Left ventricle myocardium inferior (tissue), 1 donor: ENCODE measurements at places on chromosomes 3 and 15. TPM values are rescaled to one million over a fixed set of nuclear protein-coding genes. Genes with fewer than 3 reads are reported as not detected.

Gene CEP152
- 1.3 TPM for total RNA-seq

Gene KIF9
- 13.5 TPM for total RNA-seq

- DNase-seq: peak; percentile 20
Measured at GRCh38 chr3:54861248-54862067, 66.4 kb downstream of the LRTM1 start.

Gene SOX14
- not detected for total RNA-seq

- DNase-seq: no peak
Measured at GRCh38 chr3:183576487-183577107, 21.1 kb upstream of the KLHL6 start.

- no peak for DNase-seq
Measured at GRCh38 chr15:92385096-92385495, 8.6 kb upstream of the ST8SIA2 start.

GRCh38 chr3:41338276-41338675 lies 139.0 kb downstream of the CTNNB1 start:
- no peak for DNase-seq

DNA sequence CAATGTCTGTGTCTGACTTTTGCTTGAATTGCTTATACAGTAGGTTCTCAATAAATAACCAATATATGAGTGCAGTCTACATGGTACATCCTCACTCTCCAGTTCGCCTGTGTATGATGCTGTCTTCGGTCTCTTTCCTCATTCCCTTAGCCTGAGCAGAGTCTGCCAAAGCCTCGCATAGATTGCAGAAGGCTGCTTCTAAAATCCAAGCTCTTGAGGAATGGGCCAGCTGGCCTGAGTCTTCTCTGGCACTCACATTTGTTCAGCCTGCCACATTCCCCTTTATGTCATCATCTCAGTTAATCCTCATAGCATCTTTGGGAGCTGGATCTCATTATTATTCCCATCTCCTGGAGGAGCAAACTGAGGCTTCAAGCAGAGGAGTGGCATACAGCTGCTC lies 27.2 kb upstream of the ADAMTS7 start:
- DNase-seq: no peak

Gene NAA50
- total RNA-seq: 75.0 TPM

- DNase-seq: no peak
Measured at GRCh38 chr15:81863162-81863561, 182.7 kb downstream of the MEX3B start.

GRCh38 chr15:83928392-83928734 lies 274.4 kb downstream of the ADAMTSL3 start:
- no peak for DNase-seq

- no peak for DNase-seq
Measured at GRCh38 chr3:55443346-55443745, 43.8 kb downstream of the WNT5A start.

GRCh38 chr3:51389423-51390183 lies 1.5 kb upstream of the RBM15B start:
- DNase-seq: peak; percentile 50

DNA sequence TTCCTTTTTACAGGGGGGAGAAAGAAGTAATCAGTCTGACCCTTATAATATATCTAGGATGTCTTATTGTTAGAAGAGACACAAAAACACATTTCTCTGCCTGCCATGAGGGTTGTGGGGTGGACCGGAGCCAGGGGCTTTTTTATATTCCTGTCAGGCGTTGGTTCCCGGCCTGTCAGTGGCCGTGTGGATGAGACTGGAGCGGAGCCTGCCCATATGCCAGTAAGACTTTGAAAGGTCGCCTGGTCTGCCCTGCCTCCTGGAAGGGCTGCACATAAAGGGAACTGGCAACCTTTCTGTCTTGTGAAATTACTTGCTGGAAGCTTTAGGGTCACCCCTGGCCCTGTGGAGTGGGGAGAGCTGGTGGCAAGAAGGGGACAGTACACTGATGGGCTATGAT lies 34.7 kb downstream of the MAP3K13 start:
- DNase-seq: no peak

Gene TMEM40
- 4.5 TPM for total RNA-seq

- no peak for DNase-seq
Measured at GRCh38 chr3:159236321-159236720, 434.5 kb downstream of the MFSD1 start.

- no peak for DNase-seq
Measured at GRCh38 chr3:170869239-170869590, 780 bp downstream of the RPL22L1 start.

Gene STRIT1
- total RNA-seq: 11.7 TPM

- DNase-seq: peak; percentile 72
Measured at GRCh38 chr3:148697306-148698189, at the start of gene AGTR1. TSS of gene AGTR1 (plus strand) at chr3:148697903. CDS start at chr3:148741036, 43,133 bp downstream.

Gene ATRIP
- 4.3 TPM for total RNA-seq

GRCh38 chr3:161555320-161555719 lies 58.7 kb downstream of the OTOL1 start:
- DNase-seq: no peak

Gene PLSCR2
- not detected for total RNA-seq

Gene GOLGA6L4
- 1.1 TPM for total RNA-seq

- DNase-seq: no peak
Measured at GRCh38 chr3:149843502-149843901, 30.5 kb downstream of the RNF13 start.

Gene UROC1
- total RNA-seq: not detected

Gene STAG1
- 18.4 TPM for total RNA-seq

Gene CMTM6
- total RNA-seq: 10.9 TPM

DNA sequence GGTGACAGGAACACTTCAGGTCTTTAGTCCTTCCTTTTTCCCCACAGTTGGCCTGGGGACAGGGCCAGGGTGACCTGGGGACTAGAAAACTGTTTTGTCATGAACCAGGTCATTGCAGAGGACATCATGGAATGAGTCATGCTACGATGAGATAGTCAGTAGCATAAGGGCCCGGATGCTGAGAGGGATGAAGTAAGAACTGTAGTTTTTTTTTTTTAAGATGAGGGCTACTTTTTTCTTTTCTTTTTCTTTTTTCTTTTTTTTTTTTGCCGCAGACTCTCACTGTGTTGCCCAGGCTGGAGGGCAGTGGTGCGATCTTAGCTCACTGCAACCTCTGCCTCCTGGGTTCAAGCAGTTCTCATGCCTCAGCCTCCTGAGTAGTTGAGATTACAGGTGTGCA lies 8.0 kb downstream of the MAP2K5 start:
- no peak for DNase-seq

DNA sequence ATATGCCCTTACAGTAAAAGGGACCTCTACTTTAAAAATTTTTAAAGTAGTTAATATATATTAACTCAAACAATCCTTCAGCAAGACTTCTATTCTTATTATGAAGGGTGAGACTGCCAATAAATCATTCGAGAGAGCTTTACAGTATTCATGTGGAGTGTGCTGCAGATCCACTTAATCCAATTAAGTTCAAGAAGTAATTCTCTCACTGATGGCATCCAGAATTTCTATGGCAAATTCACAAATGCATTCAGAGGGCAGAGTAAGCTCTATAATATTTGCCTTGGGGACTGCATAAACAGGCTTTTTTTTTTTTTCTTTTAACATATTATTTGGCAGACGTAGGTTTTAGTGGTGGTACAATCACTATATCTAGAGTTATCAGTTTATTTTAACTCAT lies 692.0 kb downstream of the NLGN1 start:
- DNase-seq: no peak

Gene P2RY14
- total RNA-seq: 2.9 TPM

Gene NEO1
- 9.0 TPM for total RNA-seq

GRCh38 chr3:124785973-124786372 lies 55.7 kb downstream of the UMPS start:
- no peak for DNase-seq

- no peak for DNase-seq
Measured at GRCh38 chr3:111727843-111728565, 131.1 kb upstream of the PHLDB2 start.
